Panc1 (cell line): ENCODE measurements at places on chromosomes 3 and 15. TPM values are rescaled to one million over a fixed set of nuclear protein-coding genes. Genes with fewer than 3 reads are reported as not detected.

ITPKA gene
- 6.3 TPM for total RNA-seq

PAK6 gene
- total RNA-seq, result 6.3 TPM

ZNF717 gene
- total RNA-seq, result 6.3 TPM

PLA2G4D gene
- not detected for total RNA-seq

ALG3 gene
- total RNA-seq, result 72.7 TPM

ZCWPW2 gene
- total RNA-seq, result 0.82 TPM

GOLGA6L24 gene
- not detected for total RNA-seq

ZNF660 gene
- total RNA-seq, result not detected

NPAP1 gene
- total RNA-seq, result not detected

GRCh38 chr3:43522727-43523362 is 99.0 kb downstream of the ANO10 start:
- no peak for DNase-seq
- no peaks in the 10 kb centered on the region for H3K36me3 ChIP-seq
- no peak overlapping the region for H3K27ac ChIP-seq
- no peak overlapping the region for H3K4me3 ChIP-seq
- no peaks in the 10 kb centered on the region for H3K27me3 ChIP-seq
- no peaks in the 10 kb centered on the region for H3K4me1 ChIP-seq

DNA sequence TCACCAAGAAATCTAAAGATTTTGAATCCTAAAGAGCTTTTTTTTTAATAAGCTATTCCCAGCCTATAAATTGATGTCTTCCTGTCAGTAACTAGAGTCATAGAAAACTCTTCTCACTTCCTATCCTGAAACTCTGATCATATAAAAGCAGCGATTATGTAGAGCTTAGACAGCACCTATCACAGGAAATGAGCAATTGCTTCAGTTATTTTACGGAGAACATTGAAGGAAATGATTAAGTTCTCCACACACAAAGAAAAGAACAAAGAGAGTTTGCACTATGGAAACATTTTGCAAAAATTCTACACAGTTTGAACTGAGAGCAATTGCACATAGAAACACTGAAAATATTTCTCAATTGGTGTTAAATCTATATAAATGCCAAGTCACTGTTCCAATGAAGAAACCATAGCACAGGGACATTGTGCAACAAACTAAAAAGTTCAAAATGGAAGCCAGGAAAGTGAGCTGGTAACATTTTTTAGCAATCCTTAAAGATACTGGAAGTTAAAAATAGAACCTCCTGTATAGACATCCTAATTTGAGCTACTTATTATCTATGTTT is 291.5 kb upstream of the ARHGEF26 start:
- no peaks in the 10 kb centered on the region for H3K4me1 ChIP-seq
- H3K27ac ChIP-seq, result no peak overlapping the region
- no peaks in the 10 kb centered on the region for H3K36me3 ChIP-seq
- DNase-seq, result no peak

DNA sequence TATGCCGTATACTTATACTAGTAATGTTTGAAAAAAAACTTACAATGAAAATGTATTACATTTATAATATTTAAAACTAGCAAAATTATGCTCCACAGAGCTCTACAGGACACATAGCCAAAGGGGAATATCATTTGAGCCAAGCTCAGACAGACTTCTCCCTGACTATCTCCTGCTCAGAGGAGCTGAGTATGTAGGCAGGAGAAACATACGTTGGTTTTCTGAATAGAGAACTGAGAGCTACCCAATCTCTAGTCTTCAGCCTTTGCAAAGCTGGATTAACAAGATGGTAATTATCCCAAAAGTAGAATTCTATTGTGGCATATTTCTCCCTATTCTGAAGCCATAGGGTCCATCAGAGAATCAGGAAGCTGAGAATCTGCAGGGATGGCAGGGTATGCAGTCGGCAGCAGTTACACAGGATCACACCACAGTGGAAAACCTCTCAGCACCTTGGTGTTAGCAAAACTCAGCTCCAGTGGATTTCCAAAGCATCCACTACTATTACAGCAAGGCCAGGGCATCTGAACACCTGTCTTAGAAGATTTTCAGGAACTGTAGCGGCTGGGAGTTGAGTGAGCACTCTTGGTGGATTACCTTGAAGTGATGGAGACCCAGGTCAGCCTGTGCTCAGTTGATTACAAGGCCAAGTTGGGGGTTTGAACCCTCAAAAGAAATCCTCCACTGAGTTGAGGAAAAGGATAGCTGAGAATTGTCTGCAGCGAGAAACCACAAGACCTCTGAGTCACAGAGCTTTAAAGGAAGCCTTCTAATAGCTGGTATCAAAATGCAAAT is 30.1 kb downstream of the GPR15 start:
- DNase-seq, result no peak

- no peak for DNase-seq
- no peak overlapping the region for H3K27ac ChIP-seq
- no peaks in the 10 kb centered on the region for H3K4me1 ChIP-seq
- no peaks in the 10 kb centered on the region for H3K27me3 ChIP-seq
- H3K36me3 ChIP-seq, result peaks cover 2% of the 10 kb centered on the region; the same call in 1 of the 2 replicates
- no peak overlapping the region for H3K4me3 ChIP-seq
These were observed 17.7 kb downstream of the CRTAP start for GRCh38 chr3:33131331-33132018.

- no peaks in the 10 kb centered on the region for H3K36me3 ChIP-seq
- no peaks in the 10 kb centered on the region for H3K4me1 ChIP-seq
- H3K27ac ChIP-seq, result no peak overlapping the region
- DNase-seq, result no peak
- no peak overlapping the region for H3K4me3 ChIP-seq
These were observed 43.0 kb upstream of the ATP2C1 start for GRCh38 chr3:130850843-130851242.

DNA sequence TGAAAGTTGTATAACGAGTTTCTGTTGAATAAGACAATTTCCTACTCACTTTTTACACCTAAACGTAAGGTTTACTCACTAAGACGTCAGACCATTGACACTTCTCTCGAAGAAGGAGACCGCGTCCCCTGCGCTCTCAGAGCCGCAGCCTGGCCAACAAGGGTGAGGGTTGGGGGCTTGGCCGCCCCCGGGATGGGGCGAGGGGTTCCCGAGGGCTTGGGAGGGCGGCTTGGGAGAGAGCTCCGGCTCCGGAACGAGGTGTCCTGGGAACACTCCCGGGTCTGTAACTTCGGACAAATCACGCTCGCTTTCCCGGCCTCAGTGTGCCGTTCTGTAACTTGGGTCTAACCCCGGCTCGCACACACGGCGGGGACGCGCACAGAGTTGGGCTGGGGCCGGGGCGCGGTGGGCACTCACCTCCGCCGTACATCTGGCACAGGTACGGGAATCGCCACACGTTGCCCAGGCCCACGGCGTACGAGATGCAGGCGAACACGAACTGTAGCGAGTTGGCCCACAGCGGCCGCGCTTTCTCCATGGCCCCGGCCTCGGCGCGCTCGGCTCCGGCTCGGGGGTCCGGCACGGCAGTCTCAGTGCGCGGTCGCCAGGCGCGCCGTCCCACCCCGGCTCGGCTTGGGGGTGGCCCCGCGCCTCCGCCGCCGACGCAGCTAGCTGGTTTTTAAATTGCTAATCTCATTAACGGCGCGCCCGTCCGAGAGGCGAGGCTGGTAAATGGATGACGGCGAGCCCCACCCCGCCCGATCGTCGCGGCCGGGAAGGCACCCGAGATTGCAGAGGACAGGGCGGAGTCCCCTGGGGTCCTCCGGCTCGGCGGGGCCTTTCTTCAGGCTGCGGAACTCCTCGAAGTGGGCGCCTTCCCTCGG is at the start of gene SLC6A20:
Gene SLC6A20 (minus strand): TSS at position 655 of the 884 bp plus-strand sequence. CDS start 117 bp downstream, at position 538.
- peak within 1 kb of the TSS; percentile 39 for H3K4me3 ChIP-seq
- no peaks in the 10 kb centered on the region for H3K36me3 ChIP-seq
- no peak within 1 kb of the TSS for H3K27ac ChIP-seq
- peaks cover 7% of the 10 kb centered on the region; the same call in 1 of the 2 replicates for H3K4me1 ChIP-seq
- H3K27me3 ChIP-seq, result peaks cover 20% of the 10 kb centered on the region
- no peak for DNase-seq

- no peaks in the 10 kb centered on the region for H3K36me3 ChIP-seq
- H3K4me3 ChIP-seq, result no peak overlapping the region
- H3K27ac ChIP-seq, result no peak overlapping the region
- H3K4me1 ChIP-seq, result no peaks in the 10 kb centered on the region
These were observed 148.4 kb downstream of the APBA2 start for GRCh38 chr15:29034151-29034550.

GRCh38 chr3:131474115-131474514 is 28.7 kb downstream of the MRPL3 start:
- no peak overlapping the region for H3K4me3 ChIP-seq
- no peaks in the 10 kb centered on the region for H3K4me1 ChIP-seq
- H3K27ac ChIP-seq, result no peak overlapping the region
- DNase-seq, result no peak

DNA sequence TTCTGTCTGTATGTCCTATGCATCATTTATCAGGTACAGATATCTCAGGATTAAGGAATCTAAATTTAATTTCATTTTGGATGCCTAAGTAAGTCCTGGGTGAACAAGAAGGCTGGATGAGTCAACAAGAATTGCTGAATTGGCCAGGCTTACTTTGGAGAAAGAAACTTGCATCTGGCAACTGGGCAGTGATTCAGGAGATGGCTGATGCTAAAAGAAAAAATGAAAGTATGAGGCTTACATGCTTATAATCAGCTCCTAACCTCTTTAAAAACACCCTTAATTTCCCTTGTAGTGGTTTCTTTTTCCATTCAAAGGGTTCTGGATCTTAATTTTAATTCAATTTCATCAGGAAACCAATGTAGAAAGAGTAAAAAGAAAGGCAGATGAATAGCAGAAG is 228.8 kb upstream of the PEX5L start:
- H3K4me1 ChIP-seq, result no peaks in the 10 kb centered on the region
- no peak for DNase-seq
- H3K4me3 ChIP-seq, result no peak overlapping the region
- no peaks in the 10 kb centered on the region for H3K36me3 ChIP-seq
- no peak overlapping the region for H3K27ac ChIP-seq
- H3K27me3 ChIP-seq, result no peaks in the 10 kb centered on the region

- no peak overlapping the region for H3K4me3 ChIP-seq
- H3K27ac ChIP-seq, result no peak overlapping the region
- no peaks in the 10 kb centered on the region for H3K4me1 ChIP-seq
- peaks cover 2% of the 10 kb centered on the region; the same call in 1 of the 2 replicates for H3K27me3 ChIP-seq
These were observed 28.5 kb upstream of the SNRK start for GRCh38 chr3:43257850-43258249.

DNA sequence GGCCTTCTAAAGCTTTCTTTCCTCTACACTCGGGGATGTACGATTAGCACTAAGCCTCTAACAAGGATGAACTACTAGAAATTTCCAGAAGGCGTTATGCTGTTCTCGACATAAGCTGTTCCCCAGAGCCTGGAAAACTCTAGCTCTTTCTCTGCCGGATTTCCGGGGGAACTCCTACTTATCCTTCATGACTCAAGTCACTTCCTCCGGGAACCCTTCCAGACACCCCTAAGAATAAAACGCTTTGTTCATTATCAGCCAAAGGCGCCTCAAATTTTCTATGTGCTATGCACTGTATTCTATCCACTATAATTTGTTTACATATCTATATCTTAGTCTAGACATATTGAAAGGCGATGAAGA is 455 bp upstream of the SNAP23 start:
- peak overlapping the region; percentile 93 for H3K27ac ChIP-seq
- no peak for DNase-seq
- peaks cover 2% of the 10 kb centered on the region; the same call in 1 of the 2 replicates for H3K36me3 ChIP-seq
- peaks cover 33% of the 10 kb centered on the region for H3K4me1 ChIP-seq

GRCh38 chr15:86553108-86553507 is 473.4 kb downstream of the AGBL1 start:
- no peak for DNase-seq
- H3K36me3 ChIP-seq, result no peaks in the 10 kb centered on the region
- H3K27ac ChIP-seq, result no peak overlapping the region
- no peaks in the 10 kb centered on the region for H3K4me1 ChIP-seq
- no peak overlapping the region for H3K4me3 ChIP-seq

DNA sequence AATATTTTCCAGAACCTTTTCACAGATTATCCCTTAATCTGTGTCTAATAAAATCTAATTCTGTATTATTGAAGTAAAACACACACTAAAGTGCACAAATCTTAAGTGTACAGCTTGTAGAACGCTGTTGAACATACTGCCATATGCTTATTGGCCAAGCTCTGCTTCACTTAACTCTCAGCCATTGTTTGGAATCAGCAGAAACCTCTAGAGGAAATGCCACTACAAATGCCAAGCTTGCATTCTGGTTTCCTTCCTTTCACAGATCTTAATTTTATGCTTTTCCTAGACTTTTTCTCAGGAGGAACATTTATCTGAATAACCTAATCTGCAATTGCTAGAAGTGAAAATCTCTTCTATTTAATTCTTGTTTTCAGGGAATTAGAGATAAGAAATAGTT is 10.1 kb downstream of the MNS1 start:
- no peak overlapping the region for H3K27ac ChIP-seq
- H3K4me1 ChIP-seq, result no peaks in the 10 kb centered on the region
- no peaks in the 10 kb centered on the region for H3K36me3 ChIP-seq
- H3K4me3 ChIP-seq, result no peak overlapping the region
- H3K27me3 ChIP-seq, result no peaks in the 10 kb centered on the region
- no peak for DNase-seq

DNA sequence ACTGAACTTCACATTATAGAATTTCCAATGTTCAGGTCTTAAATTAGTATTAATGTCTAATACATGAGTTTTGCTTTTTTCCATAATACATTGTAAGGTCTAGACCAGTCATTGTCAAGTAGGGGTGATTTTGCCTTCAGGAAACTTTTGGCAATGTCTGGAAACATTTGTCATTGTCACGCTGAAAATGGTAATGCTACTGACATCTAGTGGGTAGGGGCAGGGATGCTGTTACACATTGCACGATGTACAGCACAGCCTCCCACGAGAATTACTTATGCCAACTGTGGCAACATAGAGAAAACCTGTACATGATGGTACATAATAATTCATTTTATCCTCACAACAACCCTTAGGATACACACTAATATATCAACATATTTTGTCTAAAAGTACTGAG is 384.1 kb downstream of the CADM2 start:
- DNase-seq, result peak; percentile 24
- H3K4me1 ChIP-seq, result no peaks in the 10 kb centered on the region
- H3K27me3 ChIP-seq, result no peaks in the 10 kb centered on the region
- H3K27ac ChIP-seq, result no peak overlapping the region
- no peaks in the 10 kb centered on the region for H3K36me3 ChIP-seq
- H3K4me3 ChIP-seq, result no peak overlapping the region

GRCh38 chr15:68371160-68371559 is 60.8 kb downstream of the ITGA11 start:
- no peaks in the 10 kb centered on the region for H3K27me3 ChIP-seq
- no peaks in the 10 kb centered on the region for H3K36me3 ChIP-seq
- no peak for DNase-seq

DNA sequence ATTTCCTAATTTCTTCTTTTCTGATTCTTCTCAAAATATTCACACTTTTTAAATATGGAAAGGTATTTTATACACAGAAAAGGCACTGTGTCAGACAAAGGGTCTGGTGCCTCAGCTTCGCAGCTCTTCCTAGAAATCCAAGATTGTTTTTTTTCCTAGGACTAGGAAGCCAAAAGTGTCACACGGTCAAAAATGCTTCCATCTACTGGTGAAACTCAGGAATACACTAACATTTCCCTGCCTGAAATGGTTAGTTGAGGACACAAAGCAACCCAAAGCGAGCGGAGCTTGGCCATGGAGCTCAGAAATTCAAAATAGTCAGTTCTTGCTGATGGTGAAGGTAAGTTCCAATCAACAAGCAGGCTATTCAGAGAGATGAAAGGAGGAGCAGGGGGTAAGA is 426.5 kb upstream of the RASGRP1 start:
- no peaks in the 10 kb centered on the region for H3K4me1 ChIP-seq
- H3K27ac ChIP-seq, result peak overlapping the region; percentile 42; the same call in 1 of the 2 replicates
- H3K4me3 ChIP-seq, result no peak overlapping the region
- DNase-seq, result peak; percentile 4
